ENCODE measurements at places on chromosomes 1 and 21.

- DNase-seq, result no peak
Observed at GRCh38 chr1:119219711-119220110, 79.3 kb upstream of the WARS2 start.

DNA sequence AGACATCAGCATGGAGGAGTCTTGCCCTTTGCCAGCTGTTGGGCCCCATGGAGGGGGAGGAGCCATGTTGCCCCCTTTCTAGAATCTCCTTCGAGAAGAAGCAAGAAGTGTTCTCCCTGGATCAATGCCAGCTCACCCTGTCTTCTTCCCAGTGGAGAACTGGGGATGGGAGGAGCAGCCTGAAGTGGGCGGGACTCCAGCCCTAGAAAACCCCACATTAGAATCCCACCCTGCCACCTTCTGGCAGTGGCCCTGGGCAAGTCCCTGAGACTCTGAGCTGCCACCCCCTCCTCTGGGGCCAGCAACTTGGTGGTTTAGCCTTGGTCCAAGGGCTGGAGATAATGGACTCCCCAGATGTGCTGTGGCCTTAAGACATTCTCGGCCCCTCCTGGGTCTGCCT, 51.7 kb downstream of the PAX7 start:
- DNase-seq, result no peak

GRCh38 chr1:39131940-39132339, 72.6 kb upstream of the MACF1 start:
- no peak for DNase-seq

GRCh38 chr1:107953556-107953955, 11.4 kb downstream of the VAV3 start:
- no peak for DNase-seq

- no peak for DNase-seq
Observed at GRCh38 chr1:37860346-37860666, 914 bp upstream of the MTF1 start.

- DNase-seq, result no peak
Observed at GRCh38 chr1:87240661-87241285, 87.9 kb upstream of the LMO4 start.

DNA sequence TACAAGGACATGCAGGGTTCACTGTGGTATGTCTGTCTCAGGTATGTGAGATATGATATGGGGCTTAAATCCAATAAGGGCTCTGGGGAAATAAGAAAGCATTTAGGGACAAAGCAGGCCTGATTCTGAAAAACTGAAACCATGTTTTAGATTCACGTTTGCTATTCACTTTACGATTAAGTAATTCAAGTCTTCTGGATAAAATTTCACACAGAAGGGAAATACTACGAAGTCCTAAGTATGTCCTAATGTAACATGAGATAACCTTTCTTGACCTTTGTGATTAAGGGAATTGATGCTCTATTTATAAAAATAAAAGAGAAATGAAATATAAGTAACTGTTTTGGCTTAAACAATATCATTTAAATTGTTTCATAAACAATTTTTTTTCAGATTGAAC, 55.4 kb downstream of the HNRNPR start:
- no peak for DNase-seq

DNA sequence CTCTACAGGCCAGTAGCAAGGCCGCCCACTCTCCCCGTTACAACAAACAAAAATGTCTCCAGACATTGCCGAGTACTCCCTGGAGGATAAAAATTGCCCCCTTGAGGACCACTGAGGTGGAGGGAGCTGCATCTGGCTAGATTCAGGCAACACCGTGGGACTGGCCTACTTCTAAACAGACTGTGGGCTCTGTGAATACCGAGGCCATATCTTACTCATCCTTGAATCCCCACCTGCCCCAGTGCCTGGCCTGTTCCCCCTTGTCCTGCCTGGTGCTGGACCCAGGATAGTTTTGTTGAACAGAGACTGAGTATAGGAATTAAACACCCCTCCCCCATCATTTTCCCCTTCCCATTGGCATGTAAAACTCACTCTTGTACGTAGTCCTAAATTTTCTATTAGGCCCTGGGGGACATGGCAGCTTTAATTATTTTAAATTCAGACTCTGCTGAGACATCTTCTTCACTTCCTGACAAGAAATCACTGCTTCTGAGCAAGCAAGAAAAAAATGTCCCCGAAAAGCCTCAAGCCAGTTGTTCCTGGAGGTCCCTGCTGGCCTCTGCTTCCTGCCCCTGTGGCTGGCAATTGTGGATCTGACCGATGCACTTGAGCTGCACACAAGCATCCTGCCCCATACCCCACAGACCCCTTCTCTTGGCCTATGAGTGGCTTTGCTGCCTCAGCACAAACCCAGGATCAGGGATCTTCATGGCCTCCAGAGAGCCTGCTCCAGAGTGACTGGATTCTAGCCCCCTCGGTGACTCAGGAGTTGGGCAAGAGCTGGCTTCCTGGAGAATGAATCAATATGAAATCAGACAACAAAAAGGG, 111.0 kb downstream of the ACTL8 start:
- DNase-seq, result no peak

GRCh38 chr1:71804140-71804539, 478.2 kb downstream of the NEGR1 start:
- no peak for DNase-seq

DNA sequence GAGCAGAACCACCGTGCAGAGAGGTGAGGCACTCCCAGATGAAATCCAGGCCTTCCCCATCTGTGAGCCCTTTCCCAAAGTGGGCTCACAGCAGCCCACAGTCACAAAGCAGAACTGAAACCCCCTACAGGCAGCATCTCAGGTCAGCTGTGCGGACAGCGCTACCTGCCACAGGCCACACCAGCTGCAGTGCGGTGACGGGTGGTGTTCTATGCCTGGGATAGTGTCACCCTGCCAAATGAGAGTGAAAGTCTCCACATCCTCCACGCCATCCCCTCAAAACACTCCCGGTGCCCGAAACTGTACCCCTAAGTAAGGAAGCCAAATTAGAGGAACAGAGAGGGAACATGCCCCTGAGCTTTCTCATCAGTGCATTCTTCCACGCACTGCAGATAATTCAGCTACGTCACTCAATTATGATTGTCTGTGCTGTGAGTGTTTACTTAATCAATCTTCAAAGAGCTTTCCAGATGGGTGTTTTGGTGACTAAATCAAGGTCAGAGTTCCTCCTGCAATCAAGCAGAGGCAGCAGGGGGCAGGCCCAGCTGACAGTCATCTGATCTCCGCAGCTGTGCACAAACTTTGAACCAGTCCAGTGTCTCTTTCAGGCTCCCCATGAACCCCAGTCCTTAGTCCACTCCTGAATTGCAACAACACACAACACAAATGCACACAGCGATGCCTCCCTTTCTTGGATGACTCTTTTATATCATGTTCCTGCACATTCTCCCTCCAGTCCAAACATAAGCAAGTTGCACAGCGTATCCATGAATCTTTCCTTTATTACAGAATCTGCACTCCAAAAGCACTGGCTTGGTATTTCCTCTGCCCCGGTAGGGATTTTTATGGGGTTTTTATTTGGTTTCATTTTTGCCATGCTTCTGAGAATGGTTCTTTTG, 150.0 kb downstream of the TOMM20 start:
- DNase-seq, result no peak

GRCh38 chr1:103779932-103780331, 30.2 kb downstream of the AMY1C start:
- no peak for DNase-seq

GRCh38 chr1:26983863-26984262, 9.6 kb upstream of the TRNP1 start:
- DNase-seq, result no peak

DNA sequence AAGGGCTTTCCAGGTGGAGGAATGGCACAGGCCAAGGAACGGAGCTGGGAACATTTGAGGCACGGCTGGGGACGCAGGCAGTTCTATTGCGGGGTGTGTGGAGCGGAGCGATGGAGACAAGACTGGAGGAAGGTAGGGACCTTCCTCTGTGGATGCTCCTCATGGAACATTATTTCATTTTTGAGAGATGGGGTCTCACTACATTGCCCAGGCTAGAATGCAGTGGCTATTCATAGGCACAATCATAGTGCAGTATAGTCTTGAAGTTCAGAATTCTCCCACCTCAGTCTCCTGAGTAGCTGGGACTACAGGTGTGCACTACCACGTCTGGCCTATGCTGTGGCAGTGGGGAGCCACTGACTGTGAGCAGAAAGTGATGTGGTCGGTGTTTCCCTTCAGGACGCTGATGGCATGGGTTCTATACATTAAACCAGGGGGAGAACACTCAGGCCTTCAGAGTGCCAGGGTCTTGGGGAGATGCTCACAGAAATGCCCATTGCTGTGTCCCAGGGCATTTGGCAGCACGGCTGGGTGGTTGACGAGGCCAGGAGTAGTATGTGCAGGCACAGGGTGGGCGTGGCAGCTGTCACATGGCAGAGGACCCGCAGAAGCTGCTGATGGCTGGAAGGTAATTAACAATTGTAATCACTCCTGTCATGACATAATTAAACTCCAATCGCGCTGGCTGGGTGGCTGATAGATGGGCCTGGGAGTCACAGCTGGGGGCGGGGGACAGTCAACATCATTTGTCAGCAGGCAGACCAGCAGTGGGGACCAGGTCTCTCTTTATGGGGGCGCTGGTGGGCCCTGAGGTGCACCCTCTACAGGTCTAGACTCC, 40.8 kb upstream of the ACOT11 start:
- no peak for DNase-seq

DNA sequence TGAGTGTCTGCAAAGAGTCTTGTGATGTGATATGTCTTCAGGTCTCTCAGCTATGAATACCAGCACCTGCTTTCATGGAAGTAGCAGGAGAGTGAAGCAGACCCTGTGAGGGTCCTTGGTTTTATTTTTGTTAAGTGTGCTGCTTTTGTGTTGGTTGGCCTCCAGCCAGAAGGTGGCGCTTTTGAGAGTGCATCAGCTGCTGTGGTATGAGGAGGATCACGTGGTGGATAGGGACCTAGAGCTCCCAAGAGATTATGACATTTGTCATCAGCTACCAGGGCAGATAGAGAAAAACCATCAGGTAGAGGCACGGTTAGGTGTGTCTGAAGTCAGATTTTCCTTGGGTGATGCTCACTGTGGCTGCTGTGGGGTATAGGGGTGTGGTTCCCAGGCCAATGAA, 1232.1 kb downstream of the MRPL39 start:
- DNase-seq, result no peak

GRCh38 chr1:64923294-64923718, 43.0 kb downstream of the JAK1 start:
- no peak for DNase-seq

DNA sequence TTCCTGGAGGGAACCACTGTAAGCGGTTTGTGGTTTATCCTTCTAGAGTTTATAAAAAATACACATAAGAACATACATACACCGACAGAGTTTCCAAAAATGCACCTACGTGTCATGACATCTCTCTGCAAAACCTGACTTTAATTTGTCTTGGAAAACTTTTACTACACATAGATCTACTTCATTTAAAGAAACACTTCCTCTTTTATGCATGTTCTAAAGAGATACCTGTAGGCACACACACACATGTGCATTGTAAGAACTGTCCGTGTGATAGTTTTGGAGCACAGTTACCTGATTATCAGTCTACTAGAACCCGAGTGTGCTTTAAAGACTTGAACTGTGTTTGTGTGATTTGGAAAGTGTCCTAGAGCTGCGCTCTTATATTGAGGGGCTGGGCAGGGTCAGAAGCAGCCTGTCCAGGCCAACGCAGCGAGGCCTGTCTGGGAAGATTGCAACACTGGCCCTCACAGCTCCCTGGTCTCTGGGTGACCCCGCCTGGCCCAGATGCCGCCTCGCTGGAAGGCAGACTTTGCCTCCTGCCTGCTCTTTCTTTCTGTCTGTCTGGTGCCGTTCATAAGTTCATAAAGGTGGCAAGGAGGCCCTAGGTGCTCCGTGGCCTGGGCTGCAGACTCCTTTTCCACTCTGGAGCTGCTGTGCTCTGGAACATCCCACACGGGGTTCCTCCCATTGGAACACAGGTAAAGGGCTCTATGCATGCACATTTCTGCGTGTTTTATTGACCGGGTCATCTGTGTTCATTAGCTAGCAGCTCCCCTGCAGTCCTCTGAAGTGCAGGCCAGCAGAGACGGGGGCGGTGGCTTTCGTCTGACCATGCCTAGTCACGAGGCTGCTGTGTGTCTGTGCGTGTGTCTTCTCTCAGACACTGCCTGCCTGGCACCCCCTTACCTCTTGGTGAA, 46.3 kb downstream of the AGPAT3 start:
- DNase-seq, result no peak

- DNase-seq, result no peak
Observed at GRCh38 chr1:51574796-51575195, 42.1 kb upstream of the OSBPL9 start.

- DNase-seq, result no peak
Observed at GRCh38 chr1:20710469-20711284, 7.1 kb downstream of the KIF17 start.

GRCh38 chr1:200626853-200627534, 6.4 kb upstream of the KIF14 start:
- DNase-seq, result no peak

DNA sequence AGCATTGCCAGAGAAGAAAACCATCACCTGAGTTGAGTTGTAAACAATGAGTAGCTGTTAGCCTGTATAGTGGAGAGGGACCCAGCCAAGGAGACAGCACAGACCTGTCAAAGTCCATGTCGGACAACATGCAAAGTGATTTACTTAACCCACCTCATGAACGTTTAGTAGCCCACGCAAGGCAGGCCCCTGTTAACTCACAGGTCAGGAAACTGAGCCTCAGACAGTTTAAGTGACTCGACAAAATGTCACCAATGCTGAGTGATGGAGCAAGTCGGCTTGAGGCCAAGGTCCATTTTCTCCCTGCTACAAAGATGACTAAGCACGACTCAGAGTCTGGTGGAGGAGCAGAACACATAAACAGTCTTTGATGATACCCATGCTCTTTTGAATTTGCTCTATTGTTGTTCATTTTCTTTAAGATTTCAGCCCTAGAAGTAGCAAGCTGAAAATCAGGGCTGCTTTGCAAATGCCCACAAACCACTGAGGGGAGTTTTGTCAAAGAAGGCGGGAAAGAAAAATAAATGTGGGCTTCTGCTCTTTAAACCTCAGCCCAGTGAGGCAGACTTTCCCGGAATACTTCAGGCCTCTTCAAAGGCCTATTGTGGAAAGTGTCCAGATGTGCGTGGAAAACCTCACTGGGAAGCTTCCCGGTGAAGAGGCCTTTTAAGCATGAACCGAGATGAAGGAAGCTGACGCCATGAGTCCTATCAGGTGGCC, 83.8 kb upstream of the HOOK1 start:
- DNase-seq, result no peak

DNA sequence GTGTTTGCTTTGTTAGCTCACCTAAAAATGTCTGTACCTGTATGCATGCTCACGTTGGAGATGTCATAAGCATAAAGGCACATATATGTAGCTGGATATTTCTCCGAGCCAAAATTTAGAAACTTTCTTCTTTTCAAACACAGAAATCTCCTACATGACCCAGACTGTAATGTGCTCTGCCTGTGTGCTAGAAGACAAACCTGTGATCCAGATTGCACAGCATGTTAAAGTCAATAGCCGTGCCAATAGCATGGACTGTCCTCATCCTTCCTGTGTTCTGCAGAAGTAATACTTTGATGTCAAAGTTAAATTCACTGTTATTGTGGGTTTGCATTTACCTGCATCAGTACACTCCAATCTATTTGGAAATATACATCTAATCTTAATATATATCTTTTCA, 346.2 kb upstream of the ZRANB2 start:
- DNase-seq, result no peak
